ENCODE measurements at places on chromosomes 16 and 17. TPM values are rescaled to one million over a fixed set of nuclear protein-coding genes. Genes with fewer than 3 reads are reported as not detected.

Gene HOXB13
- not detected for total RNA-seq

DNA sequence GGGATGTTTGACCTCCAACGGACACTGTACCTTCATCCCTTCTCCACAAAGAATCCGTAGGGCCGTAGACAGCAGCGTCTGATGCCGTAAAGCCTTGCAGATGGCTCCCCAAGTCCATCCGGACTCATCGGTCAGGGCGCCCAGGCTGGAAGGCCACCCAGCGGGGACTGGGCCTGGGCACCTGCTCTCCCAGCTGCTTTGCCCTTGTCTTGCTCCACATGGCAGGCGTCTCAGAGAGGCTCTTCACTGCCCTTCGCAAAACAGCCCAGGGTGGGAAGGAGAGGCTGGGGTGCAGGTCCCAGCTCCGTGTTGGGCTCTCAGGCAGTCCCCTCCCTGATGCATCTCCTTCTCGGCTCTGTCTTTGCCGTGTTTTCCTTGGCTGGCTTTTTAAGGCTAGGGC lies 6.2 kb upstream of the RPTOR start:
- no peak for DNase-seq

DNA sequence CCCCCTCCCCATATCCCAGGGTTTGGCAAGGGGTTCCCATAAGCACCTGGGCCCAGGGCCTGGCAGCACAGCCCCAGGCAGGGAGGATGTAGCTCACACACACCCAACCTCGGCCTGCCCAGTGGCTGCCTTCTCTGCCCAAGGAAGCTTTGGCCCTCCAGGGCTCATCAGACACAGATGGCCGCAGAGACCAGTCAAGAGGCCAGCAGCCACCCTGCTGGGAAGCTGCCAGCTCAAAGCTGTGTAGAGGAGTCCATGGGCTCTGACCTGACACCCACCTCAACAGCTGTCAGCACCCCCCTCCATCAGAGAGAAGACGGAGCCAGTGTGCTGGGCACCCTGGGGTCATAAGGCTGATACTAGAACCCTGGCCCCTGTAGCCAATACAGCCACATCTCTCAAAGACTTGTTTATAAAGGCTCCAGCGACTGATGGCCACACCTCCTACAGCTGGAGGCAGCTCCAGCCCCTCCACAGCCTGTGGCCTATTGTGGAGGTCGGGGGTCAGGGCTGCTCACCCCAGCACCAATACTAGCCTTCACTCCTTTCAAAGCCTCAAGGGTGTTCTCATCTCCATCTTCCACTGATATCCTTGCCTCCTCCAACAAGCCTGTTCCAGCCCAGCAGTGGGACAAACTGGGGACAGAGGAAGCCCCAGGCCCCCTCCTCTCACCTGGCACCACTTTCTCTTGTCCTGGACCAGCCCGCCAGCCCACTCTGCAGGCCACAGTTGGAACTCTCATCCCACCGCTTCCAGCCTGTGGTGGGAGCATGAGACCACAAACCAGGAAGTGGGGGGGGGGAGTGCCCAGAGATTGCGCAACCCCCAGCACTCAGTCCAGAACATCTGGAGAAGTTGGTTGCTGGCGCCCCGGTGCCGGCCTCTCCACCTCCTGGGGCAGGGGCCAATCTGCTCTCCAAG lies 2.2 kb upstream of the MPG start:
- DNase-seq, result no peak

DNA sequence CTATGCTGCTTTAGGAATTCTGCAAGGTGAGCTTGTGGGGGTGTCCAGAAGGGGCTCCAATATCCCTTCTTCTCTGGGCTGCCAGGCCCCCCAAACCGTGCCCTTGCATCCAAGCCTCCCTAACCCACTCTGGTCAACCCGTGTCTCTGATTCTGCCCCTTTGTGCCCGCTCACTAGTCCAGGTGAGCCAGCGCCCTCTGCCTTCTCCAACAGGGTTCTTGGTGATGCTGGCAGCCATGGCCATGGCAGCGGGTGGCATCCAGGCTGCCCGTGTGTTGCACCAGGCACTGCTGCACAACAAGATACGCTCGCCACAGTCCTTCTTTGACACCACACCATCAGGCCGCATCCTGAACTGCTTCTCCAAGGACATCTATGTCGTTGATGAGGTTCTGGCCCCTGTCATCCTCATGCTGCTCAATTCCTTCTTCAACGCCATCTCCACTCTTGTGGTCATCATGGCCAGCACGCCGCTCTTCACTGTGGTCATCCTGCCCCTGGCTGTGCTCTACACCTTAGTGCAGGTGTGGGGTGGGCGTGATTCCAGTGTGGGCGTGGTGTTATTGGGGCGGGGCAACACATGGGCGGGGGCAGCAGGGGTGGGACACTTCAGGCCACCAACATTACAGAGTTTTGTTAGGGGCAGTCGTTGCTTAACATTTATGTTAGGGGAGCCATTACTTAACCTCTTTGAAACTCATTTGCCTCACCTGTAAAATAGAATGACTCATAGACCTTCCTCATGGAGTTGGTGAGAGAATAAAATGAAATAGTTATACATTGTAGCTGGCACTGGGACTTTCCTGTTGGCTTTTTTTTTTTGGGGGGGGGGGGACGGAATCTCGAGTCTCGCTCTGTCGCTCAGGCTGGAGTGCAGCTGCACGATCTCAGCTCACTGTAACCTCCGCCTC lies 31.4 kb downstream of the ANKRD40 start:
- DNase-seq, result no peak

Gene FNDC8
- not detected for total RNA-seq

GRCh38 chr17:4913994-4914393 lies 11.1 kb upstream of the CHRNE start:
- DNase-seq, result no peak

DNA sequence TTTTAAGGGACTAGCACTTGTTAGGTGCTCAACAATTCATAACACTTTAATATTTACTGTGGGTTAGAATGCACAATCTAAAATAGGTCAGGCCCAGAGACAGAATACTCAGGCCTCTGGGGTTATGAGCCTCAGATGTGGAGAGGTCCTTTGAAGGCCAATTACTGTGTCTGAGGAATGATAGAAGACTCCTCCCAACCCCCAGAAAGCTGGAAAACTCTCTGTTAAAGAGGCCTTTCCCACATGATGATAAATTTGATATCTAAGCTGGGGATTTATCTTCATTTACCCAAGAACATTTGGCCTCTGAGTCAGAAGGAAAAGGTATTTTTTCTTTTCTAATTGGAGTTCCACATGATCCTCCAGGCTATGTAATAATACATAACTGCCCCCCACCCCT lies 41.1 kb upstream of the MMD start:
- DNase-seq, result no peak

DNA sequence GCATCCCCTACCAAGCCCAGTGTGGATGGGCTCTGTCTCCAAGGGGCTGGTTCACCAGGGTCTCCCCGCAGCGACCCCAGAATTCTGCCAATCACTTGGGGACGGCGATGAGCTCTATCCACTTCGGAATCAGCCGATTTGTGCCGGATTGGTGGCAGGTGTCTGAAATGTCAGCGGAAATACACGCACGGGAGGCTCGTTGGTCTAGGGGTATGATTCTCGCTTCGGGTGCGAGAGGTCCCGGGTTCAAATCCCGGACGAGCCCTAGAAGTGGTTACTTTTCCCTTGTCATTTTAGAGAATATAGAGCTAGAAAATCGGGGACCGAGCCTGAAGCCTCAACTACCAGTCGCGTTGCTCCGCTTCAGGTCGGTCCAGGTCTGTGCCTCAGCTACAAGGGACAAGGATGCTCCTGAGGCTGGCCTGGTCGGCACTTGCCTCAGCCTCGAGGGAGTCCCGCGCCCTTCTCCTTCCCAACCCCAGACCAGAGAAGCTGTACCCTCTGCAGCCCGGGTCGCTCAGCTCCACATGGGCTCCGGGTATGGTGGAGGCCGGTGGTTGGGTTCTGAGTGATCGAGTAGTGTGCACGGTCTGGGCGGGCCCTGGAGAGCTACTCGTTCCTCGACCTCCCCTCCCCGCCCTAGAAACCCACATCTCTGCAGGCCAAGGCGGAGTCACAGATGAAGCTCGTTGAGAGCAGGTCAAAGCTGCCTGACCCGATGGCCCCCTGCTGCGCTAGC lies 16.0 kb upstream of the OR1F1 start:
- no peak for DNase-seq
